ENCODE measurements at places on chromosomes 7 and 10. TPM values are rescaled to one million over a fixed set of nuclear protein-coding genes. Genes with fewer than 3 reads are reported as not detected.

DNA sequence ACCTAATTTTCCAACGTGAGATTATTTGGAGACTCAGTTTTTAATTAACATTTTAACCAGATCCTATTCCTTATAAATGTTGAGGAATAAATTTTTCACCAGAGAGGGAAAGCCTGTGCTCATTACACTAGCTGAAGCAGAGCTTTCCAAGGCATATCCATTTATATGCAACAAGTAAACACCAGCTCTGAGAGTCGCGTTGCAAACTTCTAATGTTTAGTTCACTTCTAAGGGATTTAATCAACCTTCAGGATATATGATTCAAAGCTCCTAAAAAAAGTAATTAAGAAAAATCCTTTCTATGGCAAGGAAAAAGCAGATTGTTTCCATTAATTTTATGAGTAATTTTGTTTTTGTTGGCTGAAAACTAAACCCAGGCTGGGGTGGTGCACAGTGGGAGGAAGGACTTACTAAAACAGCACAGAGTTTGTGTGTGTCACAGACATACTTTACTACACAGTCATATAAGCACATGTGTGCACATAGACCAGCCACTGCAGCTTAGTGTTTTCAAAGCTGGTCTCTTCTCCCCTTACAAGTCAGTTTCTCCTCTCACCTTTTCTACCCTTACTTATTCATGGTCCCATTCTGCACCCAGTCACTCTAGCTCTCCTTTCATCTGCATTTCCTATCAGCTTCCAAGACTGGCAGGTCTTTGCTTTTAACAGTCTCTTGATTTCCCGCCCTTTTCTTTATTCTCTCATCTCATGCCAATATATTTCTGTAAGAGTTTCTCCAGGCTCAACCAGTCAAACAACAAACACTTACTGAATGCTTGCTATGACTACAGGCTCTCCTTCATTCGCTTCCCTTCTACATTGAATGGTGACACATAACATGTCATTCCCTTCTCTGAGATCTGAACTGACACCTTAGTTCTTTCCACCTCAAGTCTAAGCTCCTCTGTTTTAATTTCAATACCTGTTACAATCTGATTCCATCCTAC is 81.1 kb upstream of the FZD1 start:
- no peak for DNase-seq

GRCh38 chr7:120723465-120724385 is 134.2 kb downstream of the TSPAN12 start:
- no peak for DNase-seq

- DNase-seq: no peak
Observed at GRCh38 chr7:26198781-26199169, 1.8 kb downstream of the HNRNPA2B1 start.

- no peak for DNase-seq
Observed at GRCh38 chr10:106226142-106226541, 938.4 kb downstream of the SORCS1 start.

- peak; percentile 67 for DNase-seq
Observed at GRCh38 chr10:23055424-23056185, 39.8 kb upstream of the MSRB2 start.

DNA sequence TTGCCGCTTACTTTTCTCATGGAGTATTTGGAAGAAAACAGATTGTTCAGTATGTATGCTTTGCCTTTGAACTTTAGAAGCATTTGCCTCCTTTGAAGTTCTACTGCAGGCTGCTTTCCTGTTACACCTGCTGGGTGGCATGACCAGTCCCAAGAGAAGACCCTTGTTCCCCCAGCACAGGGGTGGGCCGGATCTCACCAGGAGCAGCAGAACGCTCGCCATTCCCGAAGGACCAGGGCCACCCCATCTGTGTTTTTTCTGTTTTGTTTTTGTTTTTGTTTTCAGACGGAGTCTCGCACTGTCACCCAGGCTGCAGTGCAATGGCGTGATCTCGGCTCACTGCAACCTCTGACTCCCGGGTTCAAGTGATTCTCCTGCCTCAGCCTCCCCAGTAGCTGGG is 493.6 kb downstream of the PTPRN2 start:
- no peak for DNase-seq

Gene SLC26A5
- not detected for total RNA-seq
